ENCODE measurements at places on chromosomes 12 and 14.

DNA sequence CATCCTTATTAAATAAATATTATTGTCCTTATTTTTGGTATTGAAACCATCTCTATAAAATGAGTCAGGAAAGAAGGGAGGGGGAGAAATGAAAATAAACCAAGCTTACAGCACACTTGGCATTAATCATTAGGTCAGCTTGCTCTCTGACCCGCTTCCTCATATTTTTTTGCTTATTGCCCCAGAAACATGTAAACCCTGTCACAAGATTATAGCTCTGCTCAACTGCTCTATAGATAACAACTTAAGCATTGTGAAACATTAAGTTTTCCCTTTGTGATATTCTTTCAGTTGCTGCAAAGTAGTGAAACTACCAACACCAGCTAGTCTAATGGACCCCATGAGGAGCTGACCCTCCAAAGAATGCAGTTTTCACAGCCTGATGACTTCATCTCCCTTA lies 819.5 kb downstream of the SLC16A7 start:
- no peak for DNase-seq

- no peak for DNase-seq
Observed at GRCh38 chr12:118220702-118221101, 84.8 kb downstream of the PEBP1 start.

DNA sequence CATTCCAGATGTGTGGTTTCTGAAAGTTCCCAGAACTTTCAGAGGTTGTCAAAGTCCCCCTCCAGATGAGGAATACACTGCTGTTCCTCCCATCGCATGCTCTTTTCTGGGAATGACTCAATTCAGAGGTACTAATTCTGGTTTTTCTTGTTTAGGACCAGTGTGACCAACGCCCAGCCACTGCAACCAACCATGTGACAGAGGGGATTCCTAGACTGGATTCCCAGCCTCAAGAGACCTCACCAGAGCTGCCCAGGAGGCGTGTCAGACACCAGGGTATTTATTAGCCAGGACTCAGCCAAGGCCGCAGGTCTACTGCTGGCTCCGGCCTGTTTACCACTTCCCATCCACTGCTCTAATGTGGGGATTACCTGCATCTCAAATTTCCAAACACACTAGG lies 24.2 kb downstream of the TRAFD1 start:
- no peak for DNase-seq

- DNase-seq: no peak
Observed at GRCh38 chr12:4190366-4191063, 83.0 kb upstream of the CCND2 start.

- DNase-seq: no peak
Observed at GRCh38 chr12:102430661-102431060, 49.7 kb downstream of the IGF1 start.

DNA sequence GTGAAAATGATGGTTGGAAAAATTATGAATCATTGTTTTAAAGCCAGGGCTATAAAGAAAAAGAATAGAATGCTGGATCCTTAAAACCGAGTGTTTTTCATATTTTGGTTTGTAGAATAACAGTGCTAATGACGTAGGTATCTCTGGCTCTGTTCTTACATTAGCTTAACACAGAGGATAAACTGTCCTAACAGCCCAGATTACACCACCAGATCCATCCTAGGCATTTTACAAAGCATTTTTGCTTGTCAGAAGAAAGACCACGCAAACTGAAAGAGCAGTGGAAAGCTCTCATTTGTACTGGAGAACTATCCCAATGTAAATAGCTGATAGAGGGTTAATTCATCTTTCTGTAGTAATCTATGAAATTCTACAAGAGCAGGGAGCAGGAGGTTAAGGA lies 13.6 kb downstream of the IFT81 start:
- DNase-seq: no peak

DNA sequence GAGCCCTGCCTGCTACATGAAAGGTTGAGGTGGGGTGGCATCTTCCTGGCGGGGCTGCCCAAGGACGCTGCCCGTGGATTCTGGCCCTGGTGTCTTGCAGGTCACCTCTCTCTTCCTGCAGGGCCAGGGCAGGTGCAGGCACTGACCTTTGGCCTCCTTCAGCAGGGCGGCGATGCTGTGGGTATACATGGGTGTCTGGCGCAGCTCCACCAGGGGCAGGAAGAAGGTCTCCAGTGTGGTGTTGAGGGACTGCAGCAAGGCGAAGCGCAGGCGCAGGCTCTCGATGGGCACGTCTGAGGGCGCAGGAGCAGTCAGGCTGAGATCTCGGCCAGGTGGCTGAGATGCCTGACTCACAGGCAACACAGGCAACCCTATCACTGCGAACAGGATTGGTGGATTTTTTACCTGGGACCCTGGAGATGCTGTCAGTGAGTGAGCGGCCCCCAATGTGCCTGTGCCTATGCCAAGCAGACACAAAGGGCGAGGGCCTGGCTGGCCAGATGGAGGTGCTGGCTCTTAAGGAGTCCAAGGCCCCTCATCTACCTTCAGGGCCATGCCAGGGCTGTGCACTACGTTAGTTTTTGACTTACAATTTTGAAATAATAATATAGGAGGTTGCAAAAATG lies 45.7 kb downstream of the TRAFD1 start:
- DNase-seq: no peak

DNA sequence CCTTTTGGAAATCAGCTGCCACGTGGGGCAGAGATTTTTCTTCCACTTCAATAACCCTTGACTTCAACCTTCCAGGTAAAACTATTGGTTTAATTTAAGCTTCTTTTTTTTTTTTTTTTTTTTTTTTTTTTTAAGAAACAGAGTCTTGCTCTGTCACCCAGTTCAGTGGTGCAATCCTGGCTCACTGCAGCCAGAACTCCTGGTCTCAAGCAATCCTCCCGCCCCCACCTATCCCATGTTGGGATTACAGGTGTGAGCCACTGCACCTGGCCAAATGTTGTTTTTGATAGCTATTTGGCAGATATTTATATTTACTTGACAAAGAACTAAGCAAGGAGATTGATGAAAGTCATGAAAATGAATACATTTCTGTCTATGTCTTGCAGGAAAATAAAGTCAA lies 65.1 kb downstream of the SINHCAF start:
- no peak for DNase-seq

DNA sequence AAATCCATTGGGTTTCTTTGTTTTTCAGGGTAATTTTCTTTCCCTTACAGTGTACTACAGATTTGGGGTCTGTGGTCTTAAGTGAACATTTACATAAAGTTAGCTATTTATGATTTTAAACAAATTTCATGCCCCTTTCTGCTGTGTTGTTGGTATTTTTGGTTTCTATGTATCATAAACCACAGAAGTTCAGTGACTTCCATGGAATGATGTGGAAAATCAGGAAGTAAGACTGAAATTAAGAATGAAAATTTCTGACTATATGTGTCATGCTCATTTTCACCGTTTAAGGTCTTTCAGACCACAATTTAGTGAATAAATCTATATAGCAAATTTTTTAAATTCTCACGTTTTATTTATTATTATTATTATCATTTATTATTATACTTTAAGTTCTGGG lies 31.7 kb downstream of the ETV6 start:
- DNase-seq: peak; percentile 13

GRCh38 chr12:14258575-14258940 lies 106.9 kb upstream of the ATF7IP start:
- peak; percentile 10 for DNase-seq

- no peak for DNase-seq
Observed at GRCh38 chr14:73763396-73763795, 49.2 kb upstream of the PNMA1 start.
